ENCODE measurements at places on chromosomes 3 and 15. TPM values are rescaled to one million over a fixed set of nuclear protein-coding genes. Genes with fewer than 3 reads are reported as not detected.

DNA sequence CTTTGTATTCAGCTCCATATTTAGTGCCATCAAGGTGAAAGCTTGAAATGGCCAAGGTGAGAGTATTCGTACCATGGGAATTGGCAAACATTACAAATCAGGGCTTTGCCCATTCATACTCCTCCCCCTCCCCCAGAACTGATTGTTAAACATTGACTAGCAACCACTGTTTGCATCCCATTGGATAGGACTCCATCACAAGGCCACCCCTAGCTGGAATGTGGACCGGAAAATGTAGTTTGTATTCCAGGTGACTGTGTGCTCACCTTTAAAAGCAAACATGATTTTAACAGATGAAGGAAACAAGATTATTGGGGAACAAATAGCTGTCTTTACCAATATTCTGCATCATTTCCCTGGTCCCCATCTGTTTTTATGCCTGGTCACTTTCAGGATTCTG, 14.1 kb downstream of the ST3GAL6 start:
- H3K4me1 ChIP-seq, result no peaks in the 10 kb centered on the region
- H3K27me3 ChIP-seq, result peaks cover 7% of the 10 kb centered on the region
- DNase-seq, result no peak

- H3K4me1 ChIP-seq, result no peaks in the 10 kb centered on the region
- H3K27me3 ChIP-seq, result no peaks in the 10 kb centered on the region
- peak overlapping the region; percentile 29 for H3K27ac ChIP-seq
- H3K36me3 ChIP-seq, result peaks cover 22% of the 10 kb centered on the region
Observed at GRCh38 chr3:33799202-33799551, 747 bp downstream of the PDCD6IP start.

Gene EIF3J
- 76.5 TPM for total RNA-seq

DNA sequence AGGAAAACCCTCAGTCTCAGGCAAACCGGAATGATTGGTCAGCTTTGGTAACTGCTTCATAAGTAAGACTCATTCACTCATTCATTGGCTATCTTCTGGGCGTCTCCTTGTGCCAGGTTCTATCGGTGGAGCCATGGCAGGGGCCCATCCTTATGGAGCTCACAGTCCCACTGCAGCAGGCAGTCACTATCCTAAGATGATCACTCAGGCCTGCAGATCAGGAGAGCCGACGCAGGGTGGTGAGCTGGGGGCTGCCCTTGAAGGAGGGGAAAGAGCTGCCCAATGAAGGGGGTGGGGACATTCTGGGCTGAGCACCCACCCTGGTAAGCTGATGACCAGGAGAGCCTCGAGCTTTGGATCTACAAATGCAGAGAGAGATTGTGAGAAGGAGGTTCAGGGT, 20.5 kb upstream of the FGD5 start:
- H3K27me3 ChIP-seq, result no peaks in the 10 kb centered on the region
- DNase-seq, result no peak
- H3K4me3 ChIP-seq, result no peak overlapping the region
- H3K36me3 ChIP-seq, result no peaks in the 10 kb centered on the region

Gene ANKRD63
- total RNA-seq, result not detected

DNA sequence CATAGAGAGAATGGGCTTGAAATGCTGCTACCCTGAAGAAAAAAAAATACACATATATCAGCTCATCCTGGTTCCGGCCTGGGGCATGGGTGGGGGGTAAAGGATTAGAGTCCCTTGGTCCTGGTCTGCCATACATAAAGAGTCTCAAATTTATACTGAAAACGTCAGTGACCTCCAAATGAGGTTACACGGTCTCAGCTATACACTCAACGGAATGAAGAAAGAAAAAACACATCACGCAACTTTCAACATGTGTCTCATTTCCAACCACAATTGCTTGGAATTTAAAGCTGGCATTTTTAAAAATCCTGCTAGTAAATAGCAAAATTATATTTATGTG, 612.8 kb downstream of the MCTP2 start:
- H3K27me3 ChIP-seq, result no peaks in the 10 kb centered on the region
- H3K4me1 ChIP-seq, result no peaks in the 10 kb centered on the region

Gene CDHR4
- not detected for total RNA-seq

DNA sequence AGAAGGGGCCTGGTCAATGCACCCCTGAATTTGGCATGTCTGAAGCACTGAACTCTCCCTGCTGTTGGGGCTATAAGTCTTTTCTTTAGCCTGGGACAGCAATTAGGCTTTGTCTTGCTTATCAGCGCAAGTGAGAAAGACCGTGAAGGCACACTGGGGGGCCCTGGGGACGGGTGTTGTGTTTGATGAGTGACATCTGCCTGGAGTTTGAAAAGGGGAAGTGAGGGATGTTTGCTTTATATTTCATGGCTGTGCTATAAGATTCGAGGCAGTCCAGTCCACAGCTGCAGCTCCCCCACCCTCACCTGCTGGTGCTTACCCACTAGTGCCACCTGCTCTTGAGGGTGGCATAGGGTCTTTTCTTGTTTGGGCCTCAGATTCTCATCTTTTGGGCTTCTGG, 44.8 kb downstream of the CEMIP start:
- peaks cover 15% of the 10 kb centered on the region for H3K4me1 ChIP-seq
- H3K36me3 ChIP-seq, result no peaks in the 10 kb centered on the region
- no peak overlapping the region for H3K27ac ChIP-seq
- no peak overlapping the region for H3K4me3 ChIP-seq
- DNase-seq, result peak; percentile 74

DNA sequence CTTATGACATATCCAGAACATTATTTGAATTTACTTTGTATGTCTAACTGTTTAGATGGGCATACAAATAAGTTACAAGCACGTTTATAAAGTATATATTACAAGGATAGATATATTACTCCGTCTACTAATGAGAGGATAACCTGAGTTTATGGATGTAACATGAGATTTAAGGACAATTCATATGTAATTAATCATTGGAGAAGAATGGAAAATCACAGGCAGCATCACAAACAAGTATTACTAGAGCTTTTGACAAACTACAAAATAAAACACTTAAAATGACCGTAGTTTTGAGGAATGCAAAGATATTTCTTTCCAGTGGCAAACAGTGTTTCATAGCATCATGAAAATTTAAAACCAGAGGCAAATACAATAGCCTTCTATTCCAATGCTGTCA, 113.8 kb downstream of the ROBO1 start:
- DNase-seq, result no peak
- no peaks in the 10 kb centered on the region for H3K27me3 ChIP-seq
- no peaks in the 10 kb centered on the region for H3K4me1 ChIP-seq
- H3K27ac ChIP-seq, result no peak overlapping the region
- H3K4me3 ChIP-seq, result no peak overlapping the region

Gene GOLGA8R
- 1.7 TPM for total RNA-seq

Gene OR4F6
- total RNA-seq, result not detected

DNA sequence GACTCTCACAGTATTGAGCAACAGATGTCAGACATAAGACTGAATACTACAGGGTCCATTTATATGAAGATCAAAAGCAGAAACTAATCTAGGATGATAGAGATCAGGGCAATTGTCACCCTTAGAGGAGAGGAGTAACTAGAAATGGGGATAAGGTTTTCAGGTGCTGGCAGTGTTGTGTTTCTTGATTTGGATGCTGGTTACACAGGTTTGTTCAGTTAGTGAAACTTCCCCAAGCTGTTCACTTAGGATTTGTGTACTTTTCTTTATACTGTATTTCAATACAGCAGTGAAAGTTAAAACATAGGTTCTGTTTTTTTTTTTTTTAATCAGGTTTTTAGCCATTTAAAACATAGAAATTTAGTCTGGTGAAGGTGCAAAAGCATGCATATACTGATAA, 39.1 kb upstream of the CMTM7 start:
- DNase-seq, result no peak
- no peaks in the 10 kb centered on the region for H3K36me3 ChIP-seq
- H3K27me3 ChIP-seq, result no peaks in the 10 kb centered on the region
- H3K27ac ChIP-seq, result no peak overlapping the region
- peaks cover 6% of the 10 kb centered on the region for H3K4me1 ChIP-seq

Gene C3orf20
- not detected for total RNA-seq

Gene ADGRG7
- 0.63 TPM for total RNA-seq

DNA sequence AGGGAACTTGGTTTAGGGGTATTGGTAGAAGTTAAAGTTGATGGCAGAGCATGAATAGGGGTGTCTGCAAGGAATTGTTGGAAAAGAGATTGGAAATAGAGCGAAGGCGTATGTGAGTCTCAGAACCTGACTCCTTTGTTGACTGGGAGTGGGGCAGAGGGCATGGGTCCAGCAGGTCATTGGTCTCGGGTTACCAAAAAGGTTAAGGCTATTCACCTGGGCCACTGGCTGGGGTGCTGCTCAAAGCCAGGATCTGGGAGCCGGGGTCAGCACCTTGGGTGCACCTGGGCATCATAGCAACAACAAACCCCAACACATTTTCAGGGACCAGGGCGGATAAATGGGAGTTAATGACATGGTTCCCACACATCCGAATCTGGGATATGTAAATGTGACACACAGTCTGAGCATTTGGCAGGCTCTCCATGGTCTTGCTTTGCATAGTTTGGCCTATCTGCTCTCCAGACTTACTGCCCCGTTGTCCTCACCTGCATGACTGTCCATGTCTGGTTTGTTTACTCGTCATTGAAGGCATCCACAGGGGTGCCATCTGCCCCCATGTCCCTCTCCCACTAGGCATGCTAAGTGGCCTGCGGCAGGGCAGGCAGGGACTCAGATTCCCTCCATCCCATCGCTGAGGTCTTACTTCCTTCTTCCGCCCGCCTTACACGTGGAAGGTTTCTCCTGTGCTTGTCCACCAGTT, 10.1 kb downstream of the KLF13 start:
- no peaks in the 10 kb centered on the region for H3K27me3 ChIP-seq
- DNase-seq, result no peak
- H3K4me3 ChIP-seq, result no peak overlapping the region
- H3K4me1 ChIP-seq, result no peaks in the 10 kb centered on the region
- H3K36me3 ChIP-seq, result no peaks in the 10 kb centered on the region

- no peak overlapping the region for H3K27ac ChIP-seq
- peak; percentile 48 for DNase-seq
- H3K4me3 ChIP-seq, result peak overlapping the region; percentile 19
- no peaks in the 10 kb centered on the region for H3K36me3 ChIP-seq
- no peaks in the 10 kb centered on the region for H3K27me3 ChIP-seq
- peaks cover 19% of the 10 kb centered on the region for H3K4me1 ChIP-seq
Observed at GRCh38 chr3:94524102-94524919, 461.4 kb downstream of the NSUN3 start.

- H3K36me3 ChIP-seq, result no peaks in the 10 kb centered on the region
- DNase-seq, result no peak
- no peaks in the 10 kb centered on the region for H3K27me3 ChIP-seq
- H3K27ac ChIP-seq, result no peak overlapping the region
Observed at GRCh38 chr3:197546307-197547085, 9.3 kb downstream of the BDH1 start.

Gene RTP3
- not detected for total RNA-seq

- H3K4me1 ChIP-seq, result peaks cover 19% of the 10 kb centered on the region
- peaks cover 5% of the 10 kb centered on the region for H3K36me3 ChIP-seq
- H3K4me3 ChIP-seq, result no peak overlapping the region
- H3K27me3 ChIP-seq, result no peaks in the 10 kb centered on the region
- DNase-seq, result no peak
Observed at GRCh38 chr3:56775838-56776555, 25.8 kb downstream of the ARHGEF3 start.

- no peak for DNase-seq
- H3K27me3 ChIP-seq, result no peaks in the 10 kb centered on the region
- no peak overlapping the region for H3K27ac ChIP-seq
- no peaks in the 10 kb centered on the region for H3K36me3 ChIP-seq
Observed at GRCh38 chr15:97592778-97593177, 367.7 kb upstream of the ARRDC4 start.

DNA sequence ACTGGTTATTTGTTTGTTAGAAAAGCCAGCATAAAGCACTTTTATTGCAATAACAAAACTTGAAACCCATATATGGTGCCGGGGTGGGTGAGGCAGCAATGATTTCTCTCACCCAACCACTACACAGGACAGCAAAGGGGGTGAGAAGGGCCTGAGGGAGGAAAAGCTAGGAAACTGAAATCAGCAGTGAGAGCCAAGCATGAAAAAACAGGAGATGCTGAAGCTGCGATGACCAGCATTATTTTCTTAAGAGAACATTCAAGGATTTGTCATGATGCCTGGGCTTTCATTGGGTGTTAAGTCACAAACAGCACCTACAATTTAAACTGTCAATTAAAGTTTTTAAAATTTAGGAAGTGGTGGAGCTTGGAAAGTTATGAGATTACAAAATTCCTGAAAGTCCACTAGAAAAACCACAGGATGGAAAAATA, 11.9 kb upstream of the TM4SF4 start:
- no peak overlapping the region for H3K27ac ChIP-seq
- no peaks in the 10 kb centered on the region for H3K27me3 ChIP-seq
- H3K4me1 ChIP-seq, result peaks cover 7% of the 10 kb centered on the region
- no peak for DNase-seq
- H3K36me3 ChIP-seq, result no peaks in the 10 kb centered on the region

Gene TCAIM
- 23.2 TPM for total RNA-seq

Gene MUSTN1
- total RNA-seq, result 1.1 TPM

- DNase-seq, result no peak
- peaks cover 20% of the 10 kb centered on the region for H3K36me3 ChIP-seq
- H3K27me3 ChIP-seq, result no peaks in the 10 kb centered on the region
- no peak overlapping the region for H3K27ac ChIP-seq
Observed at GRCh38 chr15:48777645-48778330, 33.1 kb downstream of the CEP152 start.

DNA sequence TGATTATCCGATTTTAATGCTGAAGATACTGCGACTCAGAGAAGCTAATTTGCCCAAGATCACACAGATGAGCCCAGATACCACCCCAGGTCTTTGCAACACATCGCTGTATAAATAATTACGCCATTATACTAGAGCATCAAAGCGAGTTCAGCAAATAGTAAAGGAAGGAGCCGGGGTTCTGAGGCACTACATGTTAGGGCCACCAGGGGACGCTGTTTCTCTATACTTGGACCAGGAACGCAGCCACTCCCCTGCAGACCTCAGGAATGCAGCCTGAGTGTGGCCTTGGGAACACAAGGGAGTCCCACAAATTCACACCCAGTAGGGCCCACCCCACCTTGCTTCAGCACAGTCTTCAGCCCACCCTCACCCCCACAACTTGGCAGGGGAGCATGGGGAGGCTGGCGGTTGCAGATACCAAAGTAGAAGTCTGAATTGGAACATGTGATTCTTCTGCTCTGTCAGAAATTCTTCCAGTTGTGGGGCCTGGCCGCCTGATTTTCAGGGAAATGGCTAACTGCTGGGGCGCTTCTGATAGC, 57.8 kb upstream of the RYK start:
- H3K36me3 ChIP-seq, result no peaks in the 10 kb centered on the region
- no peak overlapping the region for H3K4me3 ChIP-seq

Gene CLDN18
- 0.13 TPM for total RNA-seq

Gene IQCF5
- not detected for total RNA-seq

Gene DLG1
- 87.1 TPM for total RNA-seq

Gene KCNMB3
- 2.4 TPM for total RNA-seq
